NCI-H1105 treated with DMSO at 0.1 percent for 48 hours (cell line): ENCODE measurements at places on chromosomes 6 and 20.
A peak's percentile ranks its signal among the peaks of the same experiment; 100 is the strongest.

DNA sequence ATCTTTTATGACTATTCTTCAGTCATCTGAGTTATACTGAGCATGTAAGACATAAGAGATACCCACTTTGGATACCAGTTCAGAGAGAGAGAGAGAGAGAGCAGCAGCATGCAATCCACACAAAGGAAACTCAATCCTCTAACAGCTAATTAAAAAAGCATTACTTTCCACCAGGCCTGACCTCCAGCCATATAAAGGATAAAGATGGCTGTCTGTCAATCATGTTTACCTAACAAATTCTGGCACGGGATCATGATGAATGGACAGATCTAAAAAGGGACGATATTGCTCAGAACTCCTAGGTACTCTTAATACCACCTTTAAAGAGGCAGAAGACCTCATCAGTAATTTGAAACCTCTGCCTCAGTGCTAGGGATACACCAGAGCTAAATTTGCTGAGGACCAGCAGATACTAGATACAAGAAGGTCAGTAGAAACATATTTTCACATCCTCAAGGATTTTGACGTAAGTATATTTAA lies 159.2 kb downstream of the RPS12 start:
- peak; percentile 88 for DNase-seq

DNA sequence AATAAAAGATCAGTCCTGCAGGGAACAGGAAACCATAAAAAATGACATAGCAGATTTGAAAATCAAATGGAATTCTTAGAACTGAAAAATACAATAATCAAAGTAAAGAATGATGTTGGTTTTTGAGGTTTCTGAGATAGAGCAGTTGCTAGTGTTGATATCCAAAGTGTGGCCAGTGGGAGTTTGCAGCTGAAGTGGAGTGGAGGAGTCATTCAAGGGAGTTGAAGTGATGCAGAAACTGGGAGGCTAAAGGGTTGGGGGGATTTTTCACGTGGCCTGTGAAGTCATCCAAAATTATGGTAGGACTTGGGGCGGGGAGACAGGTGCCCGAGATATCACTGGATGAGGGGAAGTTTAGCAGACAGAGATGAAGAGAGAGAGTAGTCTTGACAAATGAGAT lies 123.6 kb downstream of the CDC5L start:
- DNase-seq, result no peak

DNA sequence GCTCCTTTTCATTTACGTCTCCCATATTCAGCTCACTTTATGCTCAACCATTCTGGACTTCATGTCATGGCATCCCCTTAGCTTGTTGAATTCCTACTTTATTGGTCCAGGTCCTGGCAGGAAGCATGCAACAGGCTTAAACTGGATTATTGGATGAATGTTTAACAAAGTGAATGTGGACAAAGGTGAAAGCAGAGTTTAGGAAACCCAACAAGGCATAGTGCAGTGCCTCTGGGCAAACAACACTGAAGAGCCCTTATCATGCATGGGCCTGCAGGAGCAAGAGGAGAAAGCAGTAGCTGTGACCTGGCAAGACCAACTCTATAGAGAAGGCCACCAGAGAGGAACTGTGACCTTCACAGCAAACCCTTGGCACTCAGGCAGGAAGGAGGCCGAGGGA lies 5.3 kb upstream of the ANKRD66 start:
- no peak for DNase-seq

- no peak for DNase-seq
Measured at GRCh38 chr6:53869964-53870363, 75.2 kb downstream of the LRRC1 start.

- DNase-seq, result no peak
Measured at GRCh38 chr20:9578594-9578993, 64.2 kb downstream of the LAMP5 start.

GRCh38 chr20:36269507-36269906 lies 33.2 kb downstream of the AAR2 start:
- DNase-seq, result no peak

GRCh38 chr6:90222724-90223198 lies 73.9 kb downstream of the BACH2 start:
- DNase-seq, result no peak

GRCh38 chr6:36133912-36134311 lies 3.6 kb downstream of the MAPK13 start:
- DNase-seq, result no peak

DNA sequence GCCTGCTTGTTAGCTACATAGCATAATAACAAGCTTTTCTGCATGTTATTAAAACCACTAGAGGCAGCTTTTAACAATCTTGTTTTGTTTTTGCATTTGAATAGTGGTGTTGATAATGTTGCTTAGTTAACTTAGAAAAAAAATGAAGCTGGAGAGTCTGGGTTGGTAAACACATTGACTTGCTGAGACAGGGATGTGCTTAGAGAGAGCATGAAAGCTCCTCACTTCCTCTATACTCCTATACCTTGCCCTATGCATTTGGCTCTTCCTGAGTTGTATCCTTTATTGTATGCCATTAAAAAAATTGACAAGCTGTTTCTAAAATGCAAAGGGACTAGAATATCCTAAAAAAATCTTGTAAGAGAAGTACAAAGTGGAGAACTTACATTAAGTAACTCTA lies 13.6 kb downstream of the FAM83B start:
- no peak for DNase-seq

GRCh38 chr6:88666901-88667300 lies 296.5 kb downstream of the RNGTT start:
- DNase-seq, result no peak

DNA sequence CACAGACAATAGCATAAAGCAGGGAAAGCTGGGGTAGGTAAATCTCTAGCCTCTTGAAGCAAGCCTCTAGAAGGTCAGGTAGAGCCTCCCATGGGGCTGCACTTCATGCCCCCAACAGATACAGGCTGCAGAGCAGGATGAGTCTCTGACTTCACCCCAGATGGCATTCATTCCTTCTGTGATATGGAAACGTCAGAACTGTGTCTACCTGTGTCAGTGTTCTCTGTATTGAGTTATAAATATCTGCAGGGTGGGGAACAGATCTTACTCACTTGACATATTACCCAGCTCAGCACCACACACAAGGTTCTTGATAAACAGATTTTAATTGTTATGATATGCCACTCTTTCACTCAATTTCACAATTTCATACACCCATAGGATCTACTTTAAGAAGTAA lies 2.1 kb downstream of the LGSN start:
- no peak for DNase-seq

- peak; percentile 85 for DNase-seq
Measured at GRCh38 chr20:14860410-14860814, 523.0 kb upstream of the FLRT3 start.

GRCh38 chr20:4081421-4081820 lies 66.1 kb upstream of the RNF24 start:
- DNase-seq, result no peak

GRCh38 chr20:13749811-13750210 lies 34.9 kb downstream of the ESF1 start:
- DNase-seq, result no peak

DNA sequence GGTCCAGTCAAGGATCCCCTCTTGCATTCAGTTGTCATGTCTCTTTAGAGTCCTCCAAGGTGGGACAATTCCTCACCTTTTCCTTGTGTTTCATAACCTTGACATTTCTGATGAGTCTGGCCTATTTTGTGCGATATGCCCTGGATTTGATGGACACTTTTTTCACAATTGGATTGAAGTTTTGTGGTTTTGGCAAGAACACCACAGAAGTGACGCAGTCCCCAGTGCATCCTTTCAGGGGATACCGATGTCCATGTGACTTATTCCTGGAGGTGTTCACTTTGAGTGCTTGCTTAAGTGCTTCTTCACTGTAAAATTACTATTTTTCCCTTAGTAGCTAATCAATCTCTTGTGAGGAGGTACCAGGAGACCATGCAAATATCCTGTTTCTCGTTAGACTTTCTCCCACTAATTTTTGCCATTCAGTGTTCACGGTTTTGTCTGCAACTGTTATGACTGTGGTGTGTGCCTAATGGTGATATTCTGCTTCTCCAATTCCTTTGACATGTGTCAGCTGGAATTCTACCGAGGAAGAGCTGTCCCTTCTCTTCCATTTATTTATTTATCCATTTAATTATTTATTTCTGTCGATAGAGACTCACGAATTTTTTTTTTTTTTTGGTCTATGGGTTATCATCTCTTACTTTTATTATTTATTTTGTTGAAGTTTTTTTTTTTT lies 30.8 kb downstream of the BPIFB4 start:
- no peak for DNase-seq

- no peak for DNase-seq
Measured at GRCh38 chr20:34629342-34629741, 47.5 kb downstream of the PIGU start.

DNA sequence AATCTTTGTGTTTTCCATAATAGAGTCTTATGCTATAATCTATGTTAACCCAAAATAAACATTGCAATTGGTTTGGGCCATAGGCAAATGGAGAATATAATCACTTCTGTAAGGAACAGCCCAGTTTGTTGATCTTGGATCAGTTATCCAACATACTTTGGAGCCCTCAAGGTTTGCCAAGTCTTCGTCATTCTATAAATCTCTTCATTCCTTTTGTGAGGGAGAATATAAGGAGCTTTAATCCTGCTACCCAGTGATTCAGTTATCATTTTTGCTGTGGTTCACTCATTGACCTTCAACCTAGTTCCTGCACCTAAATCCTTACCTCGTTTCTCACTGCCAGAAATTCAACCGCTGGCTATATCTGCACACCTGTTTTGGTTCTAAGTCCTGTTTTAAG lies 500.3 kb upstream of the PTCHD4 start:
- no peak for DNase-seq

DNA sequence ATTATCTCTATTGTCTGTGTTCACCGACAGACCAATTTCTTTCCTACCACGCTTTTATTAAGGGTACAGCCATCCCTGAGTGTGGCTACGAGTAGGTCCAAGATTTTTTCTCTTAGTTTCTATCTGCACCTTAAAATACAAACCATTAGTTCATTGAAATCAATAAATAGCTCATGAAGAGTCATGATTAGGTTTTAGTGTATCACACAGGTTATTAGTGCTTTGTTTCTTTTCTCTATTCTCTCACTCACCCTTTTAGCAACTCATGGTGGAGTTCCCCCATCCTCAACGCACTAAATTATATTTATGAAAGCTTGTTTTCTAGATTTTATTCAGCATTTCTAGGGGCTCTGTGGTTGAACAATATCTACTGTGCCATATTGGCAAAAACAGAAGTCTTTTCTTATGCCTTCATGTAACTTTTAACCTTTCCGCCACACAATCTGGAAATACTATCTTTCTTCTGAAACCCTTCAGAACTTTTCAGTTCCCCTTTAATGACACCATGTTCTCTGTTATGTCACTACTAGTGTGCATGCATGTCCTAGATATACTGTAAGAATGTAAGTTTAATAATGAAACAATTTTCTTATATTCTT lies 128.2 kb upstream of the LAMA2 start:
- no peak for DNase-seq

GRCh38 chr20:6954219-6954618 lies 186.7 kb downstream of the BMP2 start:
- no peak for DNase-seq

DNA sequence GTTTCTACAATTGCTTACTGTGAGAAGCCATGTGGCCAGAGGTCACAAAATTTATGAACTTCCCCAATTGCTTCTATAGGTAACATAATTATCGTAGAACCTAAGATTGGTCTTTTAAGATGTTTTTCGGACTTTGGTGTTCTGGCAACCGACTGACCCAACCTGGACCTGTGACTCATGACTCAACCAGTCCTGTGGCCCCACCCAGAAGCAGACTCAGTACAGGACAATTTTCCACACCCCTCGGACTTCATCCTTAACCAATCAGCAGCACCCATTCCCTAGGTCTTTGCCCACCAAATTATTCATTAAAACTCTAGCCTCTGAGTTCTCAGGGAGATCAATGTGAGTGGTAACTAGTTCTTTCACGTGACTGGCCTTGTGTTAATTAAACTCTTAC lies 26.4 kb upstream of the AKAP12 start:
- no peak for DNase-seq

DNA sequence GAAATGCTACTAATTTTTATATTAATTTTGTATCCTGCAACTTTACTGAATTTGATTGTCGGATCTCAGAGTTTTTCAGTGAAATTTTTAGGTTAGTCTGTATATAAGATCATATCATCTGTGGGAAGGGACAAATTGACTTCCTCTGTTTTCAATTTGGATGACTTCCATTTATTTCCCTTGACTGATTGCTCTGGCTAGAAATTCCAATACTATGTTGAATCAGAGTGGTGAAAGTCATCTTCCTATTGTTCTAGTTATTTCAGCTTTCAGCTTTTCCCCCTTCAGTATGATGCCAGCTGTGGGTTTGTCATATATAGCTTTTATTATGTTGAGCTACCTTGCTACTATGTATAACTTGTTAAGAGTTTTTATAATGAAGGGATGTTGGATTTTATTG lies 771.2 kb downstream of the KIF16B start:
- DNase-seq, result no peak

- no peak for DNase-seq
Measured at GRCh38 chr6:6569096-6569810, 19.3 kb upstream of the LY86 start.

DNA sequence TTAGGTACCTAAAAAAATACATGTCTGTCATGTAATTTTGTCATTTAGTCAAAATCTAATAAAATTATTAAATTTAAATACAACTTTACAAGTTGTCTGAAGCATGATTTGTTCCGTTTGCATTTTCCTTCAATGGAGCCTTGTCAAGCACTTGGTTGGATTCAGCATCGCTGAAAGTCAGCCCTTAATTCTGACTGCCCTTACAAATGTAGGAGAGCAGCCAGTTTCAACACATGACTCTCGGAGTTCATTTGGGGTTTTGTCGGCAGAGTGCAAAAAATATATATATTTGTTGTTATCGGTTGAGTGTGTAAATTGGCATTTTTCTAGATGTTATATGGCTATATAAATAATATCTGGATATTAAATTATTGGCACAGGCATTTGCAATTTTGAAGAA lies 180.6 kb downstream of the RPS12 start:
- DNase-seq, result no peak

DNA sequence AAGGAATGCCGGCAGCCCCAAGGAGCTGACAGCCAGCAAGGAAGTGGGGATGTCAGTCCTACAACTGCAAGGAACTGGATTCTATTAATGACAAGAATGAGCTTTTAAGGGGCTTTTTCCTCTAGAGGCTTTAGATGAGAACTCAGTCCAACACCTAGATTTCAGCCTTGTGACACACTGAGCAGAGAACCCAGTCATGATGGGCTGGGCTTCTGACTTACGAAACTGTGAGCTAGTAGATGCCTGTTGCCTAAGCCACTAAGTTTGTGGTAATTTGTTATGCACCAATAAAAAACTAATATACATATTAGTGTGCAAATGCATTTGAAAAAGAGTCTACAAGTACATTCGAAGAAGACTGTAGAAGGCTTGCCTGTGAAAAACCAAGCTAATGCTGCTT lies 263.3 kb downstream of the SOX4 start:
- no peak for DNase-seq

GRCh38 chr6:36526066-36526465 lies 21.2 kb downstream of the STK38 start:
- no peak for DNase-seq
